ENCODE measurements at places on chromosomes 11 and 22.

DNA sequence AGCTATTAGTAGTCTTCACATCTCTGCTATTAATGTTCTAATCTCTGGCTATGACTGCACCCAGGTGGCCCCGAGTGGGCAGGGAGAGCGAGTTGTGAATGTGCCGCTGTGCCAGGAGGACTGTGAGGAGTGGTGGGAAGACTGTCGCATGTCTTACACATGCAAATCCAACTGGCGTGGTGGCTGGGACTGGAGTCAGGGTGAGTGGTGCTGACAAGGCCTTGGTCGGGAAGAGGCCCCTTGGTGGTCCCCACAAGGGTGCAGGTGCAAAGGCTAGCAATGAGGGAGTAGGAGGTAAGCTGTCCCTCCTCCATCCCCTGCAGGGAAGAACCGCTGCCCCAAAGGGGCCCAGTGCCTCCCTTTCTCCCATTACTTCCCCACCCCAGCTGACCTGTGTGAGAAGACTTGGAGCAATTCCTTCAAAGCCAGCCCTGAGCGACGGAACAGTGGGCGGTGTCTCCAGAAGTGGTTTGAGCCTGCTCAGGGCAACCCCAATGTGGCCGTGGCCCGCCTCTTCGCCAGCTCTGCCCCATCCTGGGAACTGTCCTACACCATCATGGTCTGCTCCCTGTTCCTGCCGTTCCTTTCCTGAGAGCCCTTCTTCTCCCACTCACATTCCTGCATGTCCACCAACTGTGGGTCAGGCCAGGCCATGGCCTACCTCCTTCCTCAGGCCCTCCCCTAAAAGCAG lies 2.9 kb downstream of the IZUMO1R start:
- DNase-seq = no peak

- DNase-seq = no peak
Measured at GRCh38 chr11:83156996-83157593, at the start of gene PCF11. Gene PCF11 (plus strand): TSS chr11:83157131. CDS start chr11:83157440, 309 bp downstream.

- no peak for DNase-seq
Measured at GRCh38 chr22:21904250-21904789, 36.9 kb upstream of the MAPK1 start.

DNA sequence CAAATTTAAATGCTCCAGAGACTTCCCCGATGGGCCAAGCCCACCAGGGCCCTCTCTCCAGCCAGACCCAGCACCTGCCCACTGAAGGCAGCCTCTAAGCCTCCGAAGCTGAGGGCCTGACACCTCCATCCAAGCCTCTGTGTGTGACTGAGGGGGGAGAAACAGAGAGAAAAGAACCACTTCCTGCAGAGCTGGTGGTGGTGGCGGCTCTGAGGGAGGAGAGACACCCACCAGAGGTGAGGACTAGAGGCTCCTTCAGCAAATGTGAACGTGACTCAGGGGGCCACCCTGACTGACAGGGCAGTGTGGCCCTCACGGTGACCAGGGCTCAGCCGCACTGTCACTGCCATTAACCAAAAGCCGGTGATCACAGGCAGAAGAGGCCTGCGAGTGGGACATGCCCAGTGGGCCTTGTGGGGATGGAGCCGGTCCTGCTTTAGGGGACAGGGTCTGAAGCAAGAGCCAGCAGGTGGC lies 31.0 kb upstream of the CD5 start:
- no peak for DNase-seq

DNA sequence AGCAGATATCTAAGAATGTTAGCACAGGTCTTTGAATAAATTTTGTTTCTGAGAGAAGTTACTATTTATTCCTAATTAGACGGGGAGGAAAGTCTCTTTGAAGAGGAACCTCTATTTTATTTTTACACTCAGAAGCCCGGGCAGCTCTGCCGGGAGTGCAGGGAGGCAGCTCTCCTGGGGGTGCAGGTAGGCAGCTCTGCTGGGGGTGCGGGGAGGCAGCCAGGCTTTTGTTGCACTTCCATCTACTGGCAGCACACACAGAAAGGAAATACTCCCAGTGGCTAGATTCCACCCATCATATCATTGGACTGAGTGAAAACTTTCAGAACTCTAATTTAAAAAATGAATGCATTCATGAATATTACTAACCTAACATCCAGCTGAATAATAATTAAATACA lies 24.6 kb downstream of the OR10A6 start:
- DNase-seq = no peak

DNA sequence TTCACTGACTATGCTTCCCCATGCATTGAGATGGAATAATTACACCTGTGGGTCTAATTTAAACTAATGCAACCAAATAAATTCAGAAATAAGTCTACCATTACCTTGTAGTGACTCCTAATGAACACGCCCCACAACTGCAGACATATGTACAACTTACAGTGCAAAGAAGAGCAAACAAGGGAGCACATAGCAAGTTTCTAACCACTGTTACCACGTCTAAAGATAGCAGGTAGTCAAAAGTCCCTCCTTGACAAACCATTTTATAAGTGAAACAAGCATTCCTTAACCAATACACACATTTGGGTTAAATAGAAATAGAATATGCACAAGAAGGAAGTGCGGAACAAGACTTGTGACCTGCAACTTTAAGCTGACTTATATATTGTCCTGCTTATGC lies 20.6 kb downstream of the PHF21A start:
- no peak for DNase-seq

GRCh38 chr11:130535520-130535919 lies 87.1 kb downstream of the ADAMTS15 start:
- DNase-seq = no peak

Measured in omental fat pad (tissue), 4 donors.